ENCODE measurements at places on chromosomes 7 and 10.
A peak's percentile ranks its signal among the peaks of the same experiment; 100 is the strongest.

GRCh38 chr10:101601541-101601940 lies 13.4 kb downstream of the DPCD start:
- peak; percentile 39 for DNase-seq

DNA sequence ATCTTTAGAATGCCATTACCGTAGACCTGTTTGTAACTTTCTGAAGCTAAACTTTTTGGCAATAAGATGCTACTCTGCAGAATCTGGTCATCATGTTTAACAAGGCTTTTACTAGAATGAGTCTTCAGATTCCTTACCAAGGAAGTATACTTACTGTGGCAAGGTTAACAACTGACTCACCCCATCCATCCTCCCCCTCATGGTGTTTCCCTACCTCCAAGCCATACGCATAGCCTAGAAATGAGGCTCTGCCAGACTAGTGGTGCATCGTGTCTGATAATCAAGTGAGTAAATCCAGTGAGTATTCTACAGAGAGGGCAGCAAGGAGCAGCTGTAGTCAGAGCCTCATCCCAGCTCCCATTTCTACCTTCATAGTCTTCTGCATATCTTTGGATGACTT lies 223.6 kb downstream of the IPMK start:
- no peak for DNase-seq

GRCh38 chr7:6604458-6604857 lies 11.0 kb upstream of the ZNF853 start:
- DNase-seq: no peak

GRCh38 chr7:117830422-117830954 lies 42.8 kb downstream of the CTTNBP2 start:
- DNase-seq: no peak

- DNase-seq: no peak
These were observed 74.5 kb upstream of the PTPRZ1 start for GRCh38 chr7:121798453-121798840.

- no peak for DNase-seq
These were observed 11.6 kb downstream of the GATA3 start for GRCh38 chr10:8066124-8066523.

- DNase-seq: peak; percentile 69
These were observed at the start of gene HOXA9 for GRCh38 chr7:27165089-27165995. Gene HOXA9, minus strand, starts transcription at chr7:27165537. Its CDS starts 80 bp downstream, at chr7:27165457.

DNA sequence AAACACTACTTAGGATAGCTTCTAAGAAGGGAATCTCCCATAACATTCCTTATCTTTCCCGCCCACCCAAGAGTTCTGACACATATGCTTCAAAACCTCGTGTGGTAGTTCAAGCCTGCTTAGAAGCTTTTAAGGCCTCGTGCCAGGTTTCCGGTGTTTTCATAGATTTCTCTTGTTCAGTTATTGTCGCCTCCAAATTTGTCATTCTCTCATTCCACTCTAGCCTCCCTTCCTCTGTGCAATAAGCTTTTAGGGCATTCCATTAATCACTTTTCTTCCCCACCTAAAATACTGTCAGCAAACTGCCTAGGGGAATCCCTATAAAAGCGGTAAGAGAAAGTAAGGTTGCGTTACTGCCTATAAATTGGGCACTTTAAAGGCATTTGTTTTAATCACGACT lies 718 bp upstream of the BPGM start:
- DNase-seq: no peak

DNA sequence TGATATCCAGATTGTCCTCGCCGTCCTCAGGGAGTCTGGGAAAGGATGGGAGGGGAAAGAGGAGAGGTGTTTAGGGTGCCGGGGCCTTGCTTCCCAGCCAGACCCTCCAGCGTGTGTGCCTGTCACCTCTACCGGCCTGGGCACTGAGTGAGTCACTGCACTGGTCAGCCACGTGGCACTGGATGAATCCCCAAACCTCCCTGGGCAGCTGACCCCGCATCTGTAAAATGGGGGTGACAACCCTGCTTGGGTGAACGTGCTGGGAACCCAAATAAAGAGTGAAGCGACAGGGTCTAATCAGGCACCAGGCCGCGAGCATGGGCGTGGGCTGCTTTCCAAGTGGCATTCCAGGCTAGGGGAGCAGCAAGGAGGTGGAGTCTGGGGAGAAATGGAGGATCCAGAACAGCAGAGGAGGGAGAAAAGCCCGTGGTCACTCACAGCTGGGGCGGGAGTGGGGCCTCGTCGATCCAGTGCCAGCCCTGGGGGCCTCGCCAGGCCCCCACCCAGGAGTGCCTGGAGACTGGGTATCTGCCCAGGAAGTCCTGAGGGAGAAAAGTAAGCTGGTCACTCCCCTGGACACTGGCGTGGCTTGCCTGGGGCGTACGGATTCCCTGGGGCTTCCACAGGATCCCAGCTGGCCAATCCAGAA lies 29.7 kb downstream of the KLRG2 start:
- no peak for DNase-seq

- DNase-seq: no peak
These were observed 4.9 kb upstream of the PTPRN2 start for GRCh38 chr7:158592541-158592940.

DNA sequence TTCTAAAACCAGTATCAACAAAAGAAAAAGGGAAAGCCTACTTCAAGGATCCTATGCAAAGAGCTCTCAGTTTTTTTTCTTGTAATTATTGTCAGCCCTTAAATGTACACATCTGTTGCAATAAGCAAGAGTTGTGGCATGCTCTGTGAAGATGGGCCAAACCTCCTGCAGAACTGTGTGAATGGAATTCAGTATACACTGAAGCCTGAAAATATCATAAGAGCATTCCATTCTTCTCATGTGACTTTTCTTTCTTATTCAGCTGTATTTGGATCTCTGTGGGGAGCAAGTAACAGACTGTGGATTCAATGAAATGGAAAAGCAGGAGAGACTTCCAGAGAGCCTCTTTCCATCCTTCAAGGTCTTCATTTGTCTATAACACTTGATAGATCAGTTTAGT lies 130.7 kb downstream of the SAMD9 start:
- no peak for DNase-seq

DNA sequence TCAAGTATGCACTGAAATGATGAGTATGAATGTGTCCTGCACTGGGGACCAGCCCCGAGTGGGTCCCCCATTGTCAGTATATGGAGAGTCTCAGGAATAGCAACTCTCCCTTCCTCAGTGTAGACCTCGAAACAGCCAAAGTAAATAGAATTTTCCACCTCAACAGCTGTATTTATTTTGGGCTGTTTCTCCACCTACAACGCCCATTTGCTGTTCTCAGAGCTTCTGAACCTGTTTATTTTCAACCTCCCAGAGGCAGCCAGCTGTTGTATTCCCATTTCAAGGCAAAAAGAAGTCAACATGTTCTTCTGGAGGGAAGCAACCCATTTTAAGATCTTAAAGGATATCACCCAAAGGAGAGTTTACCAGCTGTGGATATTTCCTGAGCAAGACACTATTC lies 59.6 kb upstream of the BICC1 start:
- DNase-seq: no peak

GRCh38 chr10:104127411-104127810 lies 5.4 kb downstream of the SFR1 start:
- DNase-seq: no peak

DNA sequence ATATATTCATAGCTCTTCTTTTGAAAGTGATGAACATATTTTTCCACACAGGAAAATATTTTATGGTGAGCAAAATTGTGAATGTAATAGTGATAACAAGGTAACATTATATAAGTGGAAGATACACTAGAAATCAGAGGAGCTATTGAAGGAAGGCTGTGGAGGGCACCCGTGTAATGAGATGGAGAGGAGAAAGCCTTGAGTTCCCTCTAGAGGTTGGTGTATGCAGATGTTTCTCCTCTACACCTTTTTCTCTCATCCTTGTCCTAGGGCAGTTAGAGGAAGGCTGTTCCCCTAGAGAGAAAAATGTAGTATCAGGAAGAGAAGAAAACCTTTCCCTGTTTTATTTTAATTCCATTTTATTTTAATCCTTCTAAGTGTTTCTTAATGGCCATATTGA lies 54.6 kb upstream of the NRG3 start:
- no peak for DNase-seq

GRCh38 chr10:133024704-133025557 lies 62.8 kb upstream of the ADGRA1 start:
- no peak for DNase-seq

GRCh38 chr10:51031950-51032349 lies 42.3 kb upstream of the PRKG1 start:
- DNase-seq: no peak

DNA sequence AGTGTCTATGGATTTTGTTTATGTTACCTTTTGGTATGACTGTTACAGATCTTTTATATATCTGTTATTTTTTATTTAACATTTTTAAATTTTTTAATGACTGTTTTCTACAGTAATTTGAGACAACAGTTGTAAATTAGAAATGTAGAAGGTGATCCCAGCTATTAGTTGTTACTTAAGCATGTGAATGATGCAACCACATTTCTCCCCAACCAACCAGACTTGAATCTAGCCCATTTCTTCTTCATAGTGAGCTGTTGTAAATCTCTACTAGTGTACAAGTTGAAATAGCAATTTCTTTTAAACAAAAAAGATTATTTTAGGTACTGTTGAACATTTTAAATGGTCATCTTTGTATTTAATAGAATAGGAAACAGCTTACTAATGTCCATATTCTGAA lies 18.0 kb downstream of the TMEM106B start:
- no peak for DNase-seq

DNA sequence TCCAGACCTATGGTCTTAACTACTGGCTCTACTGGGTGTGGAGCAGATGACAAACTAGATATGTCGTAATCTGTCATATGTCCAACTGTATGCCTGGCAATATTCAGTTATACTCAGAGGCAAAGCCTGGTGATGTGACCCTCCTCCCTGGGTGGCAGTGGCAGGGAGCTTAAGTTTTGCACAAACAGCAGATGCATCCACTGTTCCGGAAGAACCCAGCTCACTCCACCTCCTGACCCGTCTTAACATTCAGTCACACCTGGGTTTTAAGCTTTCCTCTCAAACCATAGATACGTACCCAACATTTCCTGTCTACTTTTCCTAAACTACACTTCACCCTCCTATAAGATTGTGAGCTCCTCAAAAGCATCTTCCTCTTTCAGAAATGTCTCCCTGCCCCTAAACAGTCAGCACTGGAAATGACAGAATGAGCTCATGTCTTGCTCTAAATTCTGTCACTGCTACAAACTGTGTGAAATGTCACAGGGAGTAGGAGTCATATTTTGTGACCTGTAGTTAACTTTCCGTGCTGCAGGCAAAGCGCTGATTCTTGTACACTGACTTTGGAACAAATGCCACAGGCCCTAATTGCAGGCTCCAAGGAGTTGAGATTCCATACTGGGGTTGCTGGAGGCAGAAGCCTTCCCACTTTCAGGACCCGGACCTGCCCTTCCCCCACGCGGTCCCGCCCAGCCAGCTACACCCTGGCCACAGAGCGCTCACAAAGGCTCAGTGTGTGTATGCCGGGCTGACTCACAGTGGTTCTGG lies 23.9 kb downstream of the SCD start:
- peak; percentile 80 for DNase-seq

DNA sequence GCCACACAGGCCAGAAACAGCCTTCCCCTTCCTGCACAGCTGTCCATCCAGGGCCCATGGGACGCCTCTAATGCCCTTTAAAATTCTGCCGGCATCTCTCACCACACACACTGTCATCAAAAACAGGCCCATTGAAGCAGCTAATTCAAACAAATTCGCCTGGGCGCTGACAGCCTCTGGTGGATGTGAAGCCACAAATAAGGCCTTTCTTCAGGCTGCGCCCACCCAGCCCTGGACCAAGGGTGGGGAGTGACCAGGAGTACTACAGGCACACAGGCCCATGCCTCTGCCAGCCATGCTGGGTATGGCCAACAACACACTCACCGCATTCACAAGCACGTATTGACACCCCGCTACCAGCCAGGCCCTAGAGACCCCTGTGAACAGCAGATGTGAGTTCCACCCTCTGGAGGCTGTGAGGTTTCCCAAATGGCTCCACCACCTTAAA lies 54.6 kb downstream of the SLIT1 start:
- no peak for DNase-seq

- DNase-seq: peak; percentile 27
These were observed 63.1 kb upstream of the DUSP5 start for GRCh38 chr10:110434489-110435096.

- DNase-seq: no peak
These were observed 35.9 kb upstream of the GJD4 start for GRCh38 chr10:35569111-35569707.

GRCh38 chr10:106312087-106312486 lies 852.4 kb downstream of the SORCS1 start:
- DNase-seq: no peak
